Panc1 (cell line): ENCODE measurements at places on chromosomes 4 and X. TPM values are rescaled to one million over a fixed set of nuclear protein-coding genes. Genes with fewer than 3 reads are reported as not detected.
A peak's percentile ranks its signal among the peaks of the same experiment; 100 is the strongest.

DNA sequence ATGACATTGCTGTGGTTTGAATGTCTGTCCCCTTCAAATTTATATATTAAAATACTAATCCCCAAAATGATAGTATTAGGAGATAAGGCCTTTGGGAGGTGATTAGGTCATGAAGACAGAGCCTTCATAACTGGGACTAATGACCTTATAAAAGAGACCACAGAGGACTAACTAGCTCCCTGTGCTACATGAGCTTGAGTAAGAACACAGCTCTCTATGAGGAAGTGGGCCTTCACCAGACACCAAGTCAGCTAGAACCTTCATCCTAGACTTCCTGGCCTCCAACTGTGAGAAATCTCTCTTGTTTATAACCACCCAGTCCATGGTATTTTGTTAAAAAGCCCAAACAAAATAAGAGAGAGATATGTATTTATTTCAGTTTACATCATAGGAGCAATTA, 242.2 kb upstream of the CTSO start:
- no peaks in the 10 kb centered on the region for H3K27me3 ChIP-seq
- H3K36me3 ChIP-seq = no peaks in the 10 kb centered on the region
- H3K27ac ChIP-seq = no peak overlapping the region
- no peak overlapping the region for H3K4me3 ChIP-seq
- H3K4me1 ChIP-seq = no peaks in the 10 kb centered on the region

- DNase-seq = no peak
- peaks cover 3% of the 10 kb centered on the region; the same call in 1 of the 2 replicates for H3K4me1 ChIP-seq
- no peaks in the 10 kb centered on the region; the same call in 1 of the 2 replicates for H3K27me3 ChIP-seq
- no peak overlapping the region for H3K4me3 ChIP-seq
- H3K27ac ChIP-seq = no peak overlapping the region
Measured at GRCh38 chrX:136182414-136182813, 35.1 kb downstream of the FHL1 start.

GRCh38 chr4:48439988-48440387, 43.2 kb upstream of the SLC10A4 start:
- H3K4me1 ChIP-seq = no peaks in the 10 kb centered on the region
- H3K36me3 ChIP-seq = no peaks in the 10 kb centered on the region
- H3K27ac ChIP-seq = no peak overlapping the region
- H3K4me3 ChIP-seq = no peak overlapping the region
- no peak for DNase-seq
- H3K27me3 ChIP-seq = no peaks in the 10 kb centered on the region

GRCh38 chr4:173937631-173938270, 345.7 kb downstream of the FBXO8 start:
- DNase-seq = no peak
- H3K36me3 ChIP-seq = no peaks in the 10 kb centered on the region
- H3K4me3 ChIP-seq = no peak overlapping the region
- H3K27me3 ChIP-seq = no peaks in the 10 kb centered on the region; the same call in 1 of the 2 replicates
- no peak overlapping the region for H3K27ac ChIP-seq

- H3K27me3 ChIP-seq = no peaks in the 10 kb centered on the region
- H3K27ac ChIP-seq = no peak overlapping the region
- H3K4me3 ChIP-seq = peak overlapping the region; percentile 51
- H3K36me3 ChIP-seq = no peaks in the 10 kb centered on the region
- no peak for DNase-seq
- H3K4me1 ChIP-seq = no peaks in the 10 kb centered on the region
Measured at GRCh38 chrX:24465532-24465865, 413 bp downstream of the PDK3 start.

DNA sequence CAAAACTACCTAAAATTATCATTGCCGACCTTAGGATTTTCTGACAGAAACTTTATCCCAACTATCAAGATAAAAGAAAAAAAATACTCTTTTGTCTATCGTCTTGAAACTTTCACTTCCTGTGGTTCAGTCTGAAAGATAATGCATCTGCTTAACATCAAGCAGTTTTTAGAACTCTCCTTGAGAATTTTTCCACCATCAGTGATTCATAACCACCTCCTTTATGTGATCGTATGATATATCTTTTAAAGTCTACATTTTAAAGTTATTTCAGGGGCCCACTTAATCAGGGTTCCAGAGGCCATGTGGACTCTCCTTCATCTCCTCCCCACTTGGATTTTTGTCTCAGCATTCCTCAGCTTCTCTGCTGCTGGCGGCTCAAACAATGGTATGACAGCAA, 272.8 kb upstream of the TENM3 start:
- no peak for DNase-seq
- no peak overlapping the region for H3K27ac ChIP-seq
- H3K4me1 ChIP-seq = no peaks in the 10 kb centered on the region
- no peaks in the 10 kb centered on the region for H3K27me3 ChIP-seq
- H3K36me3 ChIP-seq = no peaks in the 10 kb centered on the region
- H3K4me3 ChIP-seq = no peak overlapping the region

DNA sequence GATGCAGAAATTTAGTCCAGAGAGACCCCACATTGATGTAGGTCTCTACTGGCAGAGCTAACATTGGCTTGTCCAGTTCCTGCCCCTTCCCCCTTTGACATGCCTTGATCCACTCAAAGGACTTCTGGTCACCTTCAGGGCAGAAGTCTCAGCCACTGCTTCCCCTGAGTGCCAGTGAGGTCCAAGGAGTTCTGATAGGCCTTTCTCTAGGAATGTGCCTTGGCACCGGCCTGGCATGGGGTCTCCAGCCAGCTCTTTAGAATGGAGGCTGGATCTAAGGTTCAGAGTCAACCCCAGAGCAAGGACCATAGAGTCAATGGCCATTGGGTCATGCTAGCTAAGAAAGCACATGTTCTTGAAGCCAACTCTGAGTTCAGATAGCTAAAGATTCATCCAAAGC, 88.6 kb upstream of the PJA1 start:
- no peaks in the 10 kb centered on the region for H3K36me3 ChIP-seq
- H3K4me3 ChIP-seq = no peak overlapping the region
- no peaks in the 10 kb centered on the region for H3K4me1 ChIP-seq
- H3K27me3 ChIP-seq = no peaks in the 10 kb centered on the region
- H3K27ac ChIP-seq = no peak overlapping the region

DNA sequence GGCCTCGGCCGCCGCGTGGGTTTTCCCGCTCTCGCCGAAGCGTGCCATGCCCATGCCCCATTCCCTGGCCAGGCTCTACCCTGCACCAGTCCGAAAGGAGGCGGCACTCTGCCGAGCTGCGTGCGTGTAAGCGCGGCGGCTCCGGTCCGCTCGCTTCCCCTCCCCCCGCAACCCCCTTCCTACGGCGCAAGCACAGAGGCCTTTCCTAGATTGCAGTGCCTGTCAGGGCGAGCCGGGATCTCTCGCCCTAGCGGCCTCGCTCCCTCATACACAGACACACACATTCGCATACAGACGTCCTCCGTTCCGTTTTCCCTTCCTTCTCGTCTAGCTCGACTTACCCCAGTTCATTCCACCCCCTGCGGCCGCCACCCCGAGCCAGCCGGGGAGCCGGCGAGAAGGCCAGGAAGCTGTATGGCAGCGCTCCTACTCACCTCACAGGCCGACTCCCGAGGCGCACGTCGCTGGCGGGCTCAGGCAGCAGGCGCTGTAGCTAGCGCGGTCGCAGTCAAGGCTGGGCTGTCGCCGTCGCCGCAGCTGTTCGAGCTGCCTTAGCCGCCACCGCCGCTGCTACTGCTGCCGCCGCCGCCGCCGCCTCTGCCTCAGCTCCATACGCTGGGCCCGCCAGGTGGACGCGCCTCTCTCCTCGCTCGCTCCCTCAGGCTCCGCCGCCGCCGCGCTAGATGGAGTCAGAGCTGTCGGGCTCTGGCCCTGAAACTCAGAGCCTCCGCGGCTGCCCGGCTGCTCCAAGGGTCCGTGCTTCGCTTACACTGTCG, 615 bp downstream of the NEXMIF start:
- no peak overlapping the region for H3K27ac ChIP-seq
- no peaks in the 10 kb centered on the region for H3K4me1 ChIP-seq
- DNase-seq = no peak
- no peaks in the 10 kb centered on the region for H3K27me3 ChIP-seq
- no peaks in the 10 kb centered on the region for H3K36me3 ChIP-seq

DNA sequence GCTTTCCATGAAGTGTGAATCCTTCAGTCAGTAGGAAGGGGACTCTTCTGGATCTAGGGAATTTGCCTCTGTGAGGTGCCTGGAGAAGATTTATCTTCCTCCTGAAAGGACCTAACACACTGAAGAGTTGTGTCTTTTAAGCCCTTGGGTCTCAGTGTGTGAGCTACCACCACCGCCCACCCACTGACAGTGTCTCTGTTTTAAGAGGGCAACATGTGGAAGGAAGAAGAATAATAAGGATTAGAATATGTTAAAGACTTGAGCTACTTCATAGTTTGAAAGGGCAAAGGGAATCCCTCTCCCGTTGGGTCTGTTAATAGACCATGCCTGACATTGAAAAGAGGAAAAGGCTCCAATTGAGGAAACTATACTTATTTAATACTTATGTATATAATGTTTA, 64.3 kb upstream of the TLR2 start:
- H3K27ac ChIP-seq = no peak overlapping the region
- H3K36me3 ChIP-seq = no peaks in the 10 kb centered on the region
- H3K4me3 ChIP-seq = no peak overlapping the region
- no peak for DNase-seq
- no peaks in the 10 kb centered on the region for H3K4me1 ChIP-seq
- H3K27me3 ChIP-seq = no peaks in the 10 kb centered on the region

- peak overlapping the region; percentile 86 for H3K4me3 ChIP-seq
- H3K4me1 ChIP-seq = 0 out of 2 replicates have a peak, but pooled peaks cover 7% of the 10 kb centered on the region
- peak overlapping the region; percentile 90 for H3K27ac ChIP-seq
- H3K36me3 ChIP-seq = no peaks in the 10 kb centered on the region
- DNase-seq = no peak
Measured at GRCh38 chrX:77786365-77786680, 307 bp upstream of the ATRX start.

DNA sequence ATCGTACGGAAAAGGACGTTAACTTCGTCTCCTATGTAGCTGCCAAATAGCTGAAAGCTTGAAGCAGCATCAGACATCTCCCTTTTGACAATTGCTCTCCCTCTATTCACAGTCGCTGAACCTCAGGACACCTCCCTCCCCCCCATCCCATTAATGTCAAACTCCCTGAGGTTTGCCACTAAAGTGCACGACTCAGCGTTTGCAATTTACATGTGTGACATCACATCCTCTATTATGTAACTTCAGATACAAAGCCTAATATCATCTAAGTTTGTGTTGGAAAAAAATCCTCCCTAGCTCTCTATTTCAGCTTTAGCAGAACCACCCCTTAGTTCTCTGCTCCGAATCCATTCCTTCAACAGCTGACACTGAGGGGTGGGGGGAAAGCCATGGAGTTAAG, 5.5 kb upstream of the NR3C2 start:
- DNase-seq = no peak
- H3K27ac ChIP-seq = no peak overlapping the region
- H3K4me1 ChIP-seq = no peaks in the 10 kb centered on the region
- H3K36me3 ChIP-seq = no peaks in the 10 kb centered on the region; the same call in 1 of the 2 replicates

- no peak overlapping the region for H3K4me3 ChIP-seq
- H3K4me1 ChIP-seq = no peaks in the 10 kb centered on the region
- no peaks in the 10 kb centered on the region for H3K27me3 ChIP-seq
- H3K27ac ChIP-seq = no peak overlapping the region
Measured at GRCh38 chrX:125444659-125445058, 125.0 kb downstream of the TEX13C start.

- H3K4me3 ChIP-seq = no peak overlapping the region
- no peak overlapping the region for H3K27ac ChIP-seq
- H3K4me1 ChIP-seq = no peaks in the 10 kb centered on the region
- no peak for DNase-seq
- H3K36me3 ChIP-seq = no peaks in the 10 kb centered on the region
Measured at GRCh38 chr4:186979961-186980745, 256.5 kb upstream of the FAT1 start.

DNA sequence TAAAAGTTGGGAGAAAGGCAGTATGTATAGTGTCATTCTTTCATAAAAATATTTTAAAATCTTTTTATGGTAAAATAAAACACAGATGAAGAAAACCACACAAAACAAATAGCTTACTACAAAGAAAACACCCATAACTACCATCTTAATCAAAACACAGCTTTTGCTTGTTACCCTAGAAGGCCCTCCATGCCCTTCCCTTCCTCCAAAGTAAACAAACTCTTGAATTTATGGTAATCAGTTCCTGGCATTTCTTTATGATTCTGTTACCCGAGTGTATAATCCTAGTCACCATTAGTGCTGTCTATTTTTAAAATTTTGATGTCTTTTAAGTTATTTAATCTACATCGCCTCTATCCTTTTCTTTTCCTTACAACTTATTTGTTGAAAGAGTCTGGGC, 170.9 kb downstream of the APBB2 start:
- H3K4me3 ChIP-seq = no peak overlapping the region
- no peaks in the 10 kb centered on the region for H3K4me1 ChIP-seq
- no peaks in the 10 kb centered on the region for H3K36me3 ChIP-seq
- no peaks in the 10 kb centered on the region for H3K27me3 ChIP-seq
- DNase-seq = no peak
- no peak overlapping the region for H3K27ac ChIP-seq

- no peak overlapping the region for H3K27ac ChIP-seq
- no peaks in the 10 kb centered on the region for H3K4me1 ChIP-seq
- H3K4me3 ChIP-seq = no peak overlapping the region
- H3K27me3 ChIP-seq = no peaks in the 10 kb centered on the region
- no peak for DNase-seq
Measured at GRCh38 chrX:9494771-9495170, 29.9 kb downstream of the TBL1X start.

- no peaks in the 10 kb centered on the region for H3K4me1 ChIP-seq
- no peak for DNase-seq
- H3K4me3 ChIP-seq = no peak overlapping the region
Measured at GRCh38 chrX:39840581-39841093, 257.1 kb downstream of the BCOR start.

DNA sequence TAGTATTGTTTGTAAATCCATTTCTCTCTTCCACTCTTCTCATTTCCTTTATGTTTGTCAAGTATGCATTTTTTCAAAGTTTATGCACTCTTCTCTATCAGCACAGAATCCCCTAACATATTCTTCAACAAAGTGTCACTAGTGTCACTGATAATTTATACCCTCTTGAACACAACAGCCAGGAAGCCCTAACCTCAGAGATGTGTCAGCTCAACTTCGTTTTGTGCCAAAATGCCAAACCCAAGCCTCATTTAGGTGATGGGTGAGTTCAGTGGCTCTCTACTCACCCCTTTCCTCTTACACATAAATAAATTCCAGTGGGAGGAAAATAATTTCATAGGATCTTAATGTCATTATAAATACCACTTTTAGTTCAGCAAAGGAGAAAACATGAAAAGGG, 22.4 kb upstream of the P2RY10 start:
- DNase-seq = no peak
- no peak overlapping the region for H3K27ac ChIP-seq
- no peaks in the 10 kb centered on the region for H3K27me3 ChIP-seq
- H3K4me3 ChIP-seq = no peak overlapping the region
- H3K4me1 ChIP-seq = no peaks in the 10 kb centered on the region

GRCh38 chr4:25157081-25157480, 3.2 kb downstream of the SEPSECS start:
- no peak overlapping the region for H3K4me3 ChIP-seq
- H3K27ac ChIP-seq = no peak overlapping the region
- H3K27me3 ChIP-seq = no peaks in the 10 kb centered on the region
- peaks cover 3% of the 10 kb centered on the region; the same call in 1 of the 2 replicates for H3K36me3 ChIP-seq
- DNase-seq = no peak

- no peak overlapping the region for H3K27ac ChIP-seq
- no peaks in the 10 kb centered on the region for H3K36me3 ChIP-seq
- no peaks in the 10 kb centered on the region for H3K27me3 ChIP-seq
- H3K4me1 ChIP-seq = no peaks in the 10 kb centered on the region
Measured at GRCh38 chr4:141196227-141196933, 24.3 kb upstream of the ZNF330 start.

The TMPRSS11F gene
- not detected for total RNA-seq

The RNF175 gene
- not detected for total RNA-seq

The AFF2 gene
- total RNA-seq = 0.05 TPM

The SHISA3 gene
- 0.18 TPM for total RNA-seq

The ARHGAP36 gene
- total RNA-seq = not detected

The UCP1 gene
- total RNA-seq = not detected
